Progenitor cell of endocrine pancreas (in vitro differentiated cells): ENCODE measurements at places on chromosomes 16 and 17. TPM values are rescaled to one million over a fixed set of nuclear protein-coding genes. Genes with fewer than 3 reads are reported as not detected.

Gene TBC1D3C
- not detected in 2 replicates for total RNA-seq

DNA sequence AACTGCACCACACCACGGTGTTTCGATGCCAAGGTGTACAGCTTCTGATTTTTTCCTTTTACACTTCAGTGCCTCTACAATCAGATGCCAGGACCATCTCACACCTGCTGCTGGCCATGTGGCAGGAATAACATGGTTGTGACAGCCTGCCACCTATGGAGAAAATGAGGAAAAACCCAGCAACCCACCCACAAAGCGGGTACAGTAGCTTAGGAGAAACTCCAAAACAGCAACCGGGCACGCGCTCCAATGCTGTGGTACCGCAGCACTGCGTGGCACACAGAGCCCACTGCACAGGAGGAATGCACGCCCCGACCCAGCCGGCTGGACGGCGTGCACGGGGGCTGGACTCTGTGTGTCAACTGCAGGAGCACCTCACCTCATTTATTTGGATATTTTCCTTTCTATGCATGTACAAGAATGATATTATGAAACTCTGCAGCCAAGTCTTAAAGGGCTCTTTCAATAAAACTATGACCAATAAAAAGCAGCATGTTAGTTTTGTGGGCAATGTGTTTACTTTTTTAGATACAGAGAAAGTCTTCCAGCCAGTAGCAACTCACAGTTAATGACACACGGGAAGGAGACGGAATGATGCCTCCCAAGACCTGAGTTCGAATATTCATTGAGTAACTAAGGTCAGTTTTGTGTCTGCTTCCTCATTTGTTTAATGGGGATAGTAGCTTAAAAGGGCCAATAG lies 45.9 kb downstream of the MAP1LC3B start:
- no peak for DNase-seq

GRCh38 chr16:55203570-55203969 lies 120.4 kb upstream of the IRX6 start:
- no peak for DNase-seq

Gene ARL16
- total RNA-seq: 42.1 TPM in 2 replicates

DNA sequence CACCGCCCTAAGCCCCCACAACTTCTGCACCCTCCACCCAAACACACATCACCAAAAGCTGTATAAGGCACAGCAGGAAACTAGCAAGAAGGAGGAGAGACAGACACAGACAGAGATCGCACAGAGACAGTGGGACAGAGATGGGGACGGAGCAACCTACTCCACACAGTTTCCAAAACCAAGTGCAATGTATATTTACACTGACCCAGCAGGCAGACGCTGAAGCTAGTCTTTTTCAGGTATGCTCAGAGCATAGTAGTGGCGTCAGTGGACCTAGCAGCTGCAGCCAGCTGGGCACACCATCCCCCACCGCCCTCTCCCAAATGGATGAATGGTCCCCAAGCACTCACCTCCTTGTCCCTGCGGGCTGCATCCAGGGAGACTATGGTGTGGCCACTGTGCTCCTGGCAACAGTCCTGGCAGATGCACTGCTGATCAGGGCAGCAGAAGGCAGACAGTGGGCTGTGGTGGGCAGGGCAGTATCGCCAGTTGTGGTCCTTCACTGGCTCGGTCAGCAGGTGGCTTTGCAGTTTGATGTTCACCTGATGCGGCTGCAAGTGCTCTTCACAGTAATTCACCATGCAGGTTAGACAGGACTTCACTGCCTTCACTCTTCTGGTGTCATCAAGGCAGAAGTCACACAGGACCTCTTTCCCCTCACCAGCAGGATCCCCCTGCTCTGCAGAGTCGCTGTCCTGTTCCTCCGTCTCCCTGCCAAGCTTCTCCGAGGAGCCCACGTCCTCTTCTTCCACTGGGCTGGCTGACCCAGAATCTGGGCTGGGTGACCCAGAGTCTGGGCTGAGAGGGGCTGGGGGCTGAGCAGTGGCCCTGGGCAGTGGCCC lies 31.5 kb upstream of the FBXW10B start:
- DNase-seq: no peak

DNA sequence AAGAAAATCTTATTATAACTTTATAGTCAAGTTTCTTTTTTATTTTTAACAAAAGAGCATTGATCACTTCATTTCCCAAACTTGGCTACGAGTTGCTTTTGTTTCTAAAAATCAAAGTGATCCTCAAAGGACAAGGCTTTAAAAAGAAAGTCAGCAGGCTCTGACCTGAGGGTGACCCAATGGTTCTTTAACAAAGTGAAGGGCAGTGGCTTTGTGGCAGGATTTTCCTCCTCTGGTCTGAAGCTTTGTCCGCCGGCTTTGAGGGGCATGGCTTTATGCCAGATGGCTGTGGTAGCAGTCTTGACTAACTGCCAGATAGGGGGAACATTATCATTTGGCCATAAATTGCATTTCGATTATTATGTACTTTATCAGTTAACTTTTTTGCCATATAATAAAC lies 28.5 kb downstream of the IQCK start:
- DNase-seq: no peak

GRCh38 chr17:18978050-18978449 lies 26.1 kb downstream of the SLC5A10 start:
- DNase-seq: no peak

Gene HLF
- total RNA-seq: 0.41 and 0.62 TPM in 2 replicates

Gene PABPN1L
- total RNA-seq: 0.46 TPM in 1 of 2 replicates, not detected in the other

DNA sequence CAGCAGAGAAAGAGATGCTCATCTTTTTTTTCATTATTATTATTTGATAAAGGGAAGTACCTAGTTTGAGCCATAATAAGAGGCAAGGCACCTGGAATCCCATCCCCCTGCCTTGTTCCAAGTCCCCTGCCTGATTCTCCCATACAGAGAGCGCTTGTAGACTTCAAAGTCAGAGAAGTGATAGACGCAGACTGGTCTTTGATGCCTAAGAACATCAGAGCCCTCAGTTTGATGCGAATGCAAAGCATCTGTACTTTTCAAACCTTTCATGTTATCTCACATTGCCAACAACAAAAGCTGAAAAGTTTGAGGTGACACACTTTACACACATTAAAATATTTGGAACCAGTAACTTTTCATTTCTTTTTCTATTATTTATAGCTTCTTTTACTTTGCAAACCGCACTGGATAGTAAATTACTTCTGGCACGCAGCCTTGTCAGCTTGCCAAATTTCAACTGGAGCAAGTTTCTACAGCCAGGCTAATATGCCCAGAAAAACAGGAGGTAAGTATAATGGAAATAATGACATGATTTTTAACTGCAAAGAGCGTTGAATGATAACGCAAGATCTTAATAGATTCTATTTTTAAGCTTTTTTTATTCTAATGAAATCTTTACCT lies 5.9 kb upstream of the UTP6 start:
- no peak for DNase-seq

- DNase-seq: no peak
Measured at GRCh38 chr17:1907909-1908698, 78.3 kb downstream of the RPA1 start.

DNA sequence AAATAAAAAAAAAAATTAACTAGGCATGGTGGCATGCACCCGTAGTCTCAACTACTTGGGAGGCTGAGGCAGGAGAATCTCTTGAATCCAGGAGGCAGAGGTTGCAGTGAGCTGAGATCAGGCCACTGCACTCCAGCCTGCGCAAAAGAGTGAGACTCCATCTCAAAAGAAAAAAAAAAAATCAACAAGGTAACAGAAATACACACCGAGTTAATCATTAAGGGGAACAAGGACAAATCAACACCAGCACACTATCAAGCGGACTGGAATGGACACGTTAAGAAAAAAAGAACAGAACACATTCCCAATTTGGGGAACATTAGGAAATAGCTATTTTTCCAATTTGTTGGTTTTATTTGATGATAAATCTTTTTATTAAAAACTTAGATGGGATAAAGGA lies 28.4 kb upstream of the GLG1 start:
- DNase-seq: no peak

Gene HOXB13
- not detected in 2 replicates for total RNA-seq

Gene ZFP3
- 0.98 and 1.3 TPM in 2 replicates for total RNA-seq

DNA sequence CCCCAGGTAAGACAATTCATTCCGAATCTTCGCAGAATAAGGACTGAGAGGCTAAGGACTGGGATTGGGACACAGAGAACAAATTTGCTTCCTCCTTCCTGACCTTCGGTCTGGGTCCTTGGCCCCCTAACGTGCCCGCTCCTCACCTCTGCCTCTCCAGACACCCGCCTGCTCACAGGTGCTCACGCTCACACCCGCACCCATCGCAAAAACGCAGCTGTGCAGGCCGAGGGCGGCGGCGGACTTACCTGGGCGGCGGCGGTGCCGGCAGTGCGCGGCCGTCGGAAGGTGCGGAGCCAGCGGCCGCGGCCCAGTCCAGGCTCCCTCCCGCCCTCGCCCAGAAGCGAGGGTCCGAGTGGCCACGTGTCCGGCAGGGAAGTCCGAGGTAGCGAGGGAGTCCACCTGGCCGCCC lies 7.1 kb upstream of the HOXB9 start:
- DNase-seq: no peak

DNA sequence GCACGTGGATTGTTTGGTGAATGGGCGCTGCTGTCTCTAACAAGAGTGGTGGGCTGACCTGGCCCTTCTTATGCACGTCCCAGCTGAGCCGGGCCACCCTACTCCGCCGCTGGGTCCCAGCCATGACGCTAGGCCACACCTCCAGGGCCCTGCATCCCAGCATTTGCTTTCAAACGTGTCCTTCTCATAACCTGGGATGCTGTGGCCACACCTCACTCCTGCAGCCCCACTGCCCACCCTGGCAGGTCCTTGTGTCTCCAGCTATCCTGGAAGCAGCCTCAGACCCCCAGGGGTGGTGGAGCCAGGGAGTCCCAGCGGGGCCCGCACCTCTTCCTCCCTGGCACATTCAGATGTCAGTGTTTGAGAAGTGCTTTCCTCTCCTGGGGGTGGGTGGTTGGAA lies 168.6 kb downstream of the IRF8 start:
- DNase-seq: no peak
